Left lobe of liver (tissue), 2 donors: ENCODE measurements at places on chromosomes 6 and 20.
A peak's percentile ranks its signal among the peaks of the same experiment; 100 is the strongest.

- no peak for DNase-seq
These were observed 87.1 kb downstream of the TRMT6 start for GRCh38 chr20:5863040-5863833.

- DNase-seq = no peak
These were observed 703.5 kb upstream of the CITED2 start for GRCh38 chr6:140077827-140078560.

DNA sequence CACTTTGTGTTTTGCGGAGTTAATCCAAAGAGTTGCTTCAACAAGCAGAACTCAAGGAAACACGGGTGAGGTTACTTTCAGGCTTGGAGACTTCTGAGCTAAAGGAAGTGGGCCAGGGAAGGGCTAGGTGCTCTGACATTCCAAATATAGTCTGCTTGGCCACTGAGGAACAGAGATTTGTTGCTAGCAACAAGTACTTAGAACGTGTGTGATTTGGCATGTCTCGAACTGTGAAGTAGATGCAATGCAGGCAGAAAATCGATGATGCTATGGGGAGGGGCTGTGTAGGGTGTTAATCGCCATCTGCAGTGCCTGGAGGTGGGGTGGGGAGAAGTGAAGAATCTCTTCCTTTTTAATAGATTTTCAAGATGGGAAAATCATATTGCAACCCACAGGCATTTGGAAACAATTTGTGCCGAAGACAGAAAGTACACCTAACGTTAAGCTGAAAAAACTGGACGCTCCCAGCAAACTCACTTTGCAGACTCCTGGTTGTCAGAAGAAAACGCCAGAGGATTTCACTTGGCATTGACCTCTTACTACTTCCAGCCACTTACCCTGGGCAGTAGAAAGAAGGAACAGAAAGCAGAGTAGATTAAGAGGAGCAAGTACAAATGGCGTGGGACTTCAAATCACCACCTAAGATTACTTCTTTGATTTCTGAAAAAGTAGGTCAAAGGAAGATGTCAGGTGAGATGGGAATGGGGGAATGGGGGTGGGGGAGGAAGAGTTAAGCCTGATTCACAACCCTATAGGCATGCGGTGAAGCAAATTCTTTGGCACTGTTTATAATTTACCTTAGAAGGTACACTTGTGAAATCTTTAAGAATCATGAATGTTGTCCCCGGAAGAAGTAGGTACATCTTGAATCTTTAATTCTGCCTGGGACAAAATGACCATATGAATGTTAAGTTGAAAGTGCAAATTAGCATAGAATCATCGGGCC is 314.1 kb downstream of the CD83 start:
- DNase-seq = no peak

DNA sequence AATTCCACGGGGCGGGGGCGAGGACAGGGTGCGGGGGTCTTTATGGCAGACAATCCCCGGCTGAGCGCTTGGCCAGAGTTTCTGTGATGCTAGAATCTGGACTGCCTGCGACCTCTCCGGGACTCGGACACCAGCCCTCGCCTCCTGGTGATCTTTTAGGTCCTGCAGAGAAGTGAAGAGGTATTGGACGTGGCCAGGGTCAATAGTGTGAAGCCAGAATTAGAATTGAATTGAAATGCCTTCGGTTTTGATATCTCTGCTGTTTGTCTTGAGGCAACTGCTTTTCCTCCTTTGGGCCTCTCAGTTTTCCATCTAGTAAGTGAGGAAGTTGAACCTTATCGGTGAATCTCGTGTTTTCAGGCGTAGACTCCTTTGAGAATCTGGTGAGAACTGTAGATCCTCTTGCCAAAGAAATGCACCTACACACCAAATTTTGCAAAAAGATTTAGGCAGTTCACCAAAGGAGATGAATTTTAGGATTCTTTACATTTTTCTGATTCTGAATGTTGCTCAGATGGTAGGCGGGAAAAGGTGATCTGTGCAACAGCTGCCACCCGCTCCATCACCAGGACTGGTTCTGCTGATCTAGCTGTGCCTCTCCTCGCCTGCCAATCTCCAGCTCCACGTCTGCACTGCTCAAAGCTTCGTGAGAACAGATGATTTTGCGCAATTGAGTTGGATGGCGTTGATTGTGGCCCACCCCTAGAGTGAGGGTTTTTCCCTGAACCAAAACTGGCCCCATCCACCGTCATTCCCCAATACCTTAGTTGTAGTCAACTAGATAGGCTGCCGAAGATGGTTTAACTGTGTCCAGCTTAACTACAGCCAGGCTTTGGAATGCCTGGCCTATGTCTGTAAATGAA is 837 bp upstream of the OSER1 start:
- DNase-seq = no peak

- DNase-seq = no peak
These were observed 84.6 kb downstream of the SYNJ2 start for GRCh38 chr6:158066136-158066781.

- DNase-seq = no peak
These were observed 134.0 kb downstream of the QRSL1 start for GRCh38 chr6:106763361-106763760.

GRCh38 chr6:36656441-36656840 is 22.1 kb upstream of the CDKN1A start:
- DNase-seq = no peak

DNA sequence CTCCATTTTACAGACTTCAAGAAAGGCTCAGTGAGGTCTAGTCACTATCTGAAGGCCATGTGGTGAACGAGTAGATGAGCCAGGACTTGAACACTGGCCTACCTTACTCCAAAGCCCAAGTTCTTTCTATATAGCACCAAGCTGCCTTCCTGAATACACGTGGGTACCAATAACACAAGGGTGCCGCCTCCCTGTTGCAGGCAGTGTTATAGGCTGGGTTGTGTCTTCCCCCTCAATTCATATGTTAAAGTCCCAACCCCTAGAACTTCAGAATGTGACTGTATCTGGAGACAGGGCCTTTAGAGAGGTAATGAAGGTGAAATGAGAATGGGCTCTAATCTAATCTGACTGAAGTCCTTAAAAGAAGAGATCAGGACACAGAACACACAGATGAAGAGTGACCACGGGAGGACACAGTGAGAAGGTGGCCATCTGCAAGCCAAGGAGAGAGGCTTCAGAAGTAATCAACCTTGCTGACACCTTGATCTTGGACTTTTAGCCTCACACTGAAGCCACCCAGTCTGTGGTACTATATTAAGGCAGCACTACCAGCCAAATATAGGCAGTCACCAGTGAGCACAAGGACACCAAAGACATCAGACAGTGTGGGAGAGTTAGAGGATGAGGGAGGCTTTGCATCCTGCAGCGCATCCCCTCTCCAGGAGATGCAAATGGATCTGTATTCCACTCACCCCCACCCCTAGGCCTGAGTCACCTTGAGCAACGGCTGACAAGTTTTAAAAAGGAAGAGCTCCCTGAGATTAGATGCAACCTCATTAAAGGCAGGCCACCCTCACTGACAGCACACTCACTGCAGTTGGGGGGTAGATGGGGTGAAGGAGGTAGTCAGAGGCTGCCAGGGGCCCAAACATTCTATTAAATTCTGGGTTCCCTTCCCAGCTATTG is 40.9 kb upstream of the LYRM2 start:
- DNase-seq = no peak

DNA sequence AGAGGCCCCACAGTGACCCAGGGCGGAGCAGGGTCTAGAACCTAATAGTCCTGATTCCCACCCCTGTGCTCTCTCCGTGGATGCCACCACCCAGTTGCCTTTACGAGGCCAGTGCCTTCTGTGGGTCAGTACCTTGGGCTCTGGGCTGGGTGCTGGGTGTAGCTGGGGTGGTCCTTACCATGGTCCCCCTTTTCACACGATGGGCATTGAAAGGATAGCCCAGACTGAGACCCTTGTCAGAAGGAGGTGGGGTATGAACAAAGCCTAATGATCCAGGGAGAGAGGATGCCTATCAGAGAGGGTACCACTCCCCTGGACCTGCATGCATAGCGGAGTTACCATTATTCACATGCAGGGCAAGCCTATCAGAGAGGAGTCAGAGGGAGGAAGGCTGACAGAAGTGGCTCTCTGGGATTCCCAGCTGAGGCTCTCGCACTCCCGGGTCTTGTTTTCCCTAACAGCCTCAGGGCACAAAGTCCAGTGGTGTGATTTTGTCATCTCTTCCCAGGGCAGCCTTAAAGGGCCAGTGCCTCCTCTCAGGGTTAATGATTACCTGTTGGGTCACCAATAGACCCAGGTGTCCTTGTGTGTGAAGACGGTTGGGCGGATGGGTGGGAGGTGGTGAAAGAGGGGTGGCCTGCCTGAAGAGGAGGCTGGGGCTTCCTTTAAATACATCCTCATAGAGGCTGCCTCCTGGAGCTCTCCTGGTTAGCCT is 36.2 kb downstream of the VEGFA start:
- DNase-seq = peak; percentile 92

DNA sequence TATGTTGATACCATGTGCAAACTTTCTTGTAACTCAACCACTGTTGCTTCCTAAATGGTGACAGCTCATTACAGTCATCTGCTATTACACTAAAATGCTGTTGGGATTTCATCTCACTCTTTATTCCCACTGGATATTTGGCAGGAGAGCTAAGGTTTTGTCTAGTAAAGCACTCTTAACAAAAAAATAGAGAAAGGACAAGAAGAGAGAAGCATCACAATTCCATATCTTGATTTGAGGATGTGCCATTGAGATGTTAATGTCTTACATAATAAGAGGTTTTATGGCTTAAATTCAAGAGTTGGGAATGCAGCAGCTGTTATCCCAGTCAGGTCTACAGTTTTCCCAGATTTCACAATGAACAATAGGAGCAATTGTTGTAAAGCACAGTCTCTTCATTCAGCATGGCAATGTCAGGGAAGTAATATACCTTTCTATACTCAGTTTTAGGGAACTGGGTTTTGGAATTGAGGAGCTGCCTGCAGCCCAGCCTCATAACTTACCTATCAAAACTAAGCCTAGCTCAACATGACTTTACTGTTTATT is 134.9 kb downstream of the ISM1 start:
- DNase-seq = no peak

DNA sequence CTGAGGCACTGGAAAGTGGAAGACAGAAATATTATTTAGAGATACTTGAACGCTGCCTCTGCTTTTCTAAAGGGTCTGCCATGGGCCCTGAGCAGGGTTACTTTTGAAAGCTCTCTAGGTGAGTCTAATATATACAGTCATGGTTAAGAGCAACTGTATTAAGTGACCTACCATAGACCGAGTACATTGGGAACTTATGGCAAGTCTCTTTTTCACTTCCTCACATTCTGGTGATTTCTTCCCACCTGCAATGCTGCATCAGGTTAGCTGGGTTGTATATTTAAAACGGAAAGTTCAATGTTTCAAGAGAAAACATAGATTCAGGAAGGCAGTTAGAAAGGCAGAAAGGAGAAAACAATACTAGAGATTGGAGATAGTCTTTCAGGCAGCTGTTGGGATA is 154.7 kb downstream of the PHF3 start:
- no peak for DNase-seq

GRCh38 chr20:63360850-63361518 is at the start of gene CHRNA4:
Gene CHRNA4 (minus strand): TSS chr20:63361349. CDS start chr20:63361165, 184 bp downstream.
- DNase-seq = no peak

DNA sequence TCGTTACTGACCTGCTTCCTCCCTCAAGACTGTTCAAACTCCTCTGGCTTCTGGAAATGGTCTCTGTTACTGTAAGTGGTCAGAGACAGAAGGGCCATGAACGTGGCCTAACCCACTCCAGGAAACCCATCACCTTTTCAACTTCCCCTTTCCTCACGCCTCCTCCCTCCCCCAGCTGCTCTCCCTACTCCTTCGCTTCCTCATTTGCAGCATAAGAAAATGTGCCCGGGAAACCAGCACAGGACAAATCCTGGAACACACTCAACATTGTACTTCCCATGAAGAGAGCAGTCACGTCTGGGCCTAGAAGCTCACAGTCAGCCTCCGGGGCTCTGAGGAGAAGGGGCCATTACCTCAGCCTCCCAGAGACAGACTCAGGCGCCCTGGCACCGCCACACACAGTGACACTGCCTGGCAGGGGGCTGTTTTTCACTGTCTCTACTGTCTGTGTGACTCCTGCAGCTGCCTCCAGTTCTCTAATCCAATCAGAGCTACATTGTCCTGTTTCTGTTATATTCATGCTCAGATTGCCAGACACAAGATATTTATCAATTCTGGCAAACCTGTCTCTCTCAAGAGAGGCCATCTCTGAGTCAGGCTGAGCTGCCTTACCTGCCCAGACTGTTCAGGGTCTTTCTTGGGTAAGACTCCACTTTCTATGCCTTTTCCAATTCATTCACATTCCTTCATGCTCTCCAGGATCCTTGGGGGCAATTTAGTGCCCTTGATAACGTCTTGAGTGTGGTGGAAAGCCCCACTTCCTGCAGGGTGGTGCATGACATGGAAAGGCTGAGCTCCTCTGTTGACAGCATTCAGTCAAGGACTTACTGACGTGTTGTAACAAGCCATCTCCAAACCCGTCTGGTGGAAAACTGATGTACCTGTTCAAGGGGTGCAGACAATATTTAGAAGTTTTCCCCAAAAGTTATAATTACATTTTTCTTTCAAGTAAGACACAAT is 242.2 kb downstream of the HIVEP2 start:
- peak; percentile 52 for DNase-seq

DNA sequence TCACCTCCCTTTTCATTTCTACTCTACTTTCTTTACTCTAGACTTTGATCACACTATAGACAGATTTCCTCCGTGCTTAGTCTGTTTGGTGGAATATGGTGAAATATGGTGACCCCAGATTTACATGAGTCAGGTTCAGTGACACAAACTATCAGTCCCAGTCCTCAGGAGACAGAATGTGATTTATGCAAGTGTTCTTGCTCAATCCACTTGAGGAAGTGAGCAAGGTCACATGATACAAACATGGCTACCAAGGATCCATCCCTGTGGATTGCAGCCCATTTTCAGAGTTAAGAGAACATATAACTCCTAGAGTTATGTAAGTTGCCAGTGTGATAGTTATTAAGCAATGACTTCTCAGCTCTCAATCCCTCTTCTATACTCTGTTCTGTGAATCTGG is 23.7 kb upstream of the TSHZ2 start:
- no peak for DNase-seq

DNA sequence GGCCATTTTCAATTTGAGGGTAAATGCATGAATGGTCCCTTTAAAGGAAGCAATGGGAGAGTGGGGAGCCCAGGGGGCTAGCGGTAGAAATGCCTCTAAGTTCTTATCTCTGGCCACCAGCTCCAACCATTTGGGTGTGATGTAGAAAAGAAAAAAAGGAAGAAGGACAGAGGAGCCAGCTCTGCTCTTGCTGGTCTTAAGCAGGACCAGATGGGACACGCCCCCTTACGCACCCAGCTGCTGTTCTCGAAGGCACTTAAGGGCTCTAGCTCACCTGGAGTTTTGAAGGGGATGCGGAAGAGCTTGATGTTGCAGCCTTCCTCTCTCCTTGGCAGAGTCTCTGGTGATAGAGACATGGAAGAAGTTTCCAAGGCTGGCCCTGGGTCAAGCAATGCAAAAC is 59.5 kb upstream of the RNF144B start:
- no peak for DNase-seq

GRCh38 chr6:164947164-164947563 is 362.2 kb downstream of the C6orf118 start:
- DNase-seq = no peak

- DNase-seq = no peak
These were observed 17.6 kb upstream of the SNAI1 start for GRCh38 chr20:49964964-49965780.

- no peak for DNase-seq
These were observed 48.7 kb upstream of the SRSF6 start for GRCh38 chr20:43408848-43409576.

GRCh38 chr6:100509101-100509500 is 44.4 kb upstream of the SIM1 start:
- no peak for DNase-seq

- DNase-seq = no peak
These were observed 121.1 kb downstream of the FOXA2 start for GRCh38 chr20:22462975-22463914.

GRCh38 chr6:106972500-106972899 is 2.0 kb downstream of the CD24 start:
- DNase-seq = no peak

GRCh38 chr6:71349976-71350615 is 61.5 kb downstream of the OGFRL1 start:
- DNase-seq = peak; percentile 64
